ENCODE measurements at places on chromosomes 13 and 19.

GRCh38 chr13:41282129-41282571 is 18.8 kb upstream of the MTRF1 start:
- H3K27ac ChIP-seq = no peak overlapping the region
- no peaks in the 10 kb centered on the region for H3K27me3 ChIP-seq
- H3K4me3 ChIP-seq = no peak overlapping the region

DNA sequence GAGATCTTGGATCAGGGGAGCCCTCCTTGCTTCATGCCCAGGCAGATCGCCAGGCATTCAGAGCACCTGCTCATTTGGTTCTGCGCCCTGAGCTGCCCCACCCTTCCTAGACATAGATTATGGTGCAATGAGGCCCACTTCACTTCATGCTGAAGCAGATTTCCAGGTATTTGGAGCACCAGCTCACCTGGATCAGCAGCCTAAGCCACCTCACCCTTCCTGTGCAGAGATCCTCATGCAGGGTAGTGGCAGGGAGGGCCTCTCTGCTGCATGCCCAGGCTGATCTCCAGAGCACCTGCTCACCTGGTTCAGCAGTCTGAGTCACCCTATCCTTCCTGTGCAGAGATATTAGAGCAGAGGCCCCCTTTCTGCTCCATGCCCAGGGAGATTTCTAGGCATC is 1966.1 kb downstream of the PCDH9 start:
- H3K36me3 ChIP-seq = no peaks in the 10 kb centered on the region
- H3K27me3 ChIP-seq = no peaks in the 10 kb centered on the region
- no peak for DNase-seq
- H3K27ac ChIP-seq = no peak overlapping the region
- no peaks in the 10 kb centered on the region for H3K4me1 ChIP-seq

DNA sequence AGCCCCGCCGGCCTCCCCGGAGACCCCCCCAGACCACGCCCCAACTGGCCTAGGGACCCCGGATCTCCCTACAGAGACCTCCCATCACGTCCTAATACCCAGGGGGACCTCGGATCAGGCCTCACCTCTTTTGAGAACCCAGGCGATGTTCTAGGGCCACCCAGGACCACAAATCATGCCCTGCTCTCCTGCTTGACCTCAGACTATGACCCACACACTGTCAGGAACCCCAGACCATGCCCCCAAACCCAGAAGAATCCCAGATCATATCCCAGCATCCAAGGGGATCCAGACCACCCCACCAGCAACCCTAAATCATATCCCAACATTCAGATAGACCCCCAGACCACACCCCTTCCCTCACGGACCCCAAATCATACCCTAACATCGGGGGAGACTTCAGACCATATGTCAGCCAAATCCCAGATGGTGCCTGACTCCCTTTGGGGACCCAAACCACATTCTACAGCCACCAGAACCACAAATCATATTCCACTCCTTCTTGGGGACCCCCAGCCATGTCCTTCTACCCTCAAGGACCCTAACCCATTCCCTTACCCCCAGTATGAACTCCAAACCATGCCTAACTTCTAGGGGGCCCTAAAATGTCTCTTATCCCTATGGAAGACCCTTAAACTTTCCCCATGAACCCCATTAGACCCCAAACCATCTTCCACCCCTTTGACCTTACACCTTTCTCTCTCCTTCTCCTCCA is 611 bp upstream of the LRFN1 start:
- peaks cover 20% of the 10 kb centered on the region for H3K27me3 ChIP-seq
- no peak overlapping the region for H3K27ac ChIP-seq
- peaks cover 4% of the 10 kb centered on the region for H3K4me1 ChIP-seq
- H3K4me3 ChIP-seq = no peak overlapping the region

DNA sequence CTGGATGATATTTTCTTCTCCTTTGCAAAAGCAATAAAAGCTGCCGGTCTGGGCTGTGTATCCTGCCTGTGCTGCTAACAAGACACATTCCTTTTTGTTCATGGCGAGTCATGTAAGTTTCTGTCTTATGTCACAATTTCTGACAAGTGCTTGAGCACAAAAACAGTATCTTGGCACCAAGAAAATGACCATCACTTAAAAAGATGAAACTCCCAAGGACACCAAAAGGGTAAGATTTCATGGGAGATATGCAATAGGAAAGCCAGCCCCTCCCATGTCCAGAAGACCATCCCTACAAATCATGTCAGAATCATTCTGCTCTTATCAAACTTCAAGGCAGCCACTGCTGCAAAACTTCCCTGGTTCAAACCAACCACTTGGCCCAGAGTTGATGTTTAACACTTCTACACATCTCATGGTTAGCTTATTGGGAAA is 375.4 kb upstream of the ZNF507 start:
- no peaks in the 10 kb centered on the region for H3K36me3 ChIP-seq
- no peaks in the 10 kb centered on the region for H3K27me3 ChIP-seq
- H3K27ac ChIP-seq = no peak overlapping the region
- no peak for DNase-seq
- no peaks in the 10 kb centered on the region for H3K4me1 ChIP-seq

DNA sequence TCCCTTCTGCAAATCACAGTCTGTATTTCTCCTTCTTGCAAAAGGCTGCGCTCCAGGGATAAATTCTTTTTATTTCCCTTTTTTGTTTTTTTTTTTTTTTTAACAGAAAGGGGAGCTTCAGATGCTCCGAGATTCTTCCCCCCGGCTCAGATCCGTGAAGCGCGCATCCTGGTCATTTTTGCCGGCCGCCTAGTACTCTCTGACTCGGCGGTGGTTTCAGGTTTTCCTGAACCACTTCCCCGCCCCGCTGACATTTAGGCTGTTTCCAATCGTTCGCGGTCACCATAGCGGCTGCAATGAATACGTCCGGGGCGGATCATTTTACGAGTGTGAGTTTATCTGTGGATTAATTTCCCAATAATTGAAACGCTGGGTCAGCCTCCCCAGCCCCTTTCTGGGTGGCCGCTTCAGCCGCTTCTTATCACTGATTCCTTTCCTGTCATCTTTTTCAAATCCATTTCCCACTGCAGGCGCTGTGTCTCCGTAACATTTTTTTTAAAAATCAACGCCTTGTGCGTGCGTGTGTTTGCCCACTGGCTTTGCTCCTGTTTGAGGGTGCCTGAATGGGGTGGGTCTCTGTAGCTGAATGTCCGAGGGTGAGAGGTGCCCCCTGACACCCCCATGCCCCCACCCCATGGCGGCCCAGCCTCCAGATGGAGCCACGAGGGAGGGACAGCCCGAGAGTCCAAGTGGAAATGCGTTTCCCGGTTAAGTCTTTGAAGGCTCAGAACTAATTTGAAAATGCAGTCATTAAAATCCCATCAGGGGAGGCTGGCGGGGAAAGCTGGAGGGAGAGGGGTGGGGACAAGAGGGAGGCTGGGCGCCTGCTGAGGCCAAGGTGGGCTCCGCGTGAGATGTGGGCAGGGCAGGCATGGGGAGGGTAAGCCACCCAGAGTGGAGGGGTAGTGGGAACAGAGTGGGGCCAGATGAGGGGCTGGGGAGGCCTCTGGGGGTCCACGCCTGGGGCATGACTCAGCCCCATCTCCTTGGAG is 10.6 kb downstream of the ONECUT3 start:
- no peaks in the 10 kb centered on the region for H3K36me3 ChIP-seq
- H3K27me3 ChIP-seq = peaks cover 98% of the 10 kb centered on the region
- no peaks in the 10 kb centered on the region for H3K4me1 ChIP-seq
- no peak overlapping the region for H3K4me3 ChIP-seq
- no peak for DNase-seq

DNA sequence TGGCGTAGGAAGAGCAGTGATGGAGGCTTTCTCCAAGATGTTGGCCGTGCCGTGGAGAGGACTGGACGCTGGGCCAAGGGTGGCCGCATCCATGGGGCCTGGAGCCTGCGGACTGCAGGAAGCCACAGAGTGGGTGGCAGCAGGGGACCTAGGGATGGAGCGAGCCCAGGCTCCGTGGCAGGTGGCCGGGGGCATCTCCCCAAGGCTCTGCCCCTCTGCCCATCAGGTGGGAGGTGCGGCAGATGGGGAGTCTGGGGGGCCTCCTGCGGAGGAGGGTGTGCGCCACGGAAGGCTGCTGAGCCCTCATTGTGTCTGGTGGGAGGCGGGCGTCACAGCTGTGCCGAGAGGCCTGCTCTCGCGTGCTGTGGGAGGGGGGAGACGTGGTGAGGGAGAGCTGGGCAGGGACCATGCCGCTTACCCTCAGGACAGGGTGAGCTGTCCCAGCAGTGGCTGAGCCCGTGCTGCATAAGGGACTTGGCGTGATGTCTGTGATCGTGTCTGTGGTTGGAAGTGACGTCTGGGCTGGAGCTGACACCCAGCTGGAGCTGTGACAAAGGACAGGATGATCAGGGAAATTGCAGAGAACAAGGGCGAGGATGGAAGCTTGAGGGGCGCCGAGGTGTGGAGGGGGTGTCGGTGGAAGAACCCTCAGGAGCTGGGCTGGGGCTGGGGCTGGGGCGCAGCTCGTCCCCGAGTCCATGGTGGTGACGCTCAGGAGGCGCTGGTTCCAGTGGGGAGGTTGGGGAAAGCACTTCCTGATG is 13.4 kb downstream of the MCF2L start:
- peaks cover 25% of the 10 kb centered on the region for H3K4me1 ChIP-seq
- no peaks in the 10 kb centered on the region for H3K36me3 ChIP-seq
- no peak for DNase-seq
- no peak overlapping the region for H3K27ac ChIP-seq

DNA sequence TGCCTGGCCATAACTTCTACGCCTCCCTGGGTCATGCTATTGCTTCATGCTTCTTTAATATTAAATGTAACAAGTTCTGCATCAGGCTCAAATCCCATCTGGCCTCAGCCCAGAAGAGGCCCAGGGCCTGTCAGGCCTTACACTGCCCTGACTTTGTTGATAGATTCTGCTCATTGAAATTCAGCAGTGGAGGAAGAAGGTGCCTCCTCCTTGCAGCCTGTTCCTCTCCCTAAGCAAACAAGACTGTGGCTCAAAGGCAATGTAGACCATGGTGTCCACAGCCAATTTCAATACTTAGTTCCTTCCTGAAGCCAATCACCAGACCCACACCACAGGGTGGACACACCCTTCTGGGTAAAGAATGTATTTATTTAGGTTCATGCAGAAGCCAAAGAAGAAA is 59.4 kb downstream of the LACC1 start:
- H3K36me3 ChIP-seq = no peaks in the 10 kb centered on the region
- H3K4me1 ChIP-seq = no peaks in the 10 kb centered on the region
- H3K27ac ChIP-seq = no peak overlapping the region
- no peaks in the 10 kb centered on the region for H3K27me3 ChIP-seq

- no peaks in the 10 kb centered on the region for H3K27me3 ChIP-seq
- no peaks in the 10 kb centered on the region for H3K36me3 ChIP-seq
Observed at GRCh38 chr13:97193577-97193976, 28.6 kb upstream of the MBNL2 start.

DNA sequence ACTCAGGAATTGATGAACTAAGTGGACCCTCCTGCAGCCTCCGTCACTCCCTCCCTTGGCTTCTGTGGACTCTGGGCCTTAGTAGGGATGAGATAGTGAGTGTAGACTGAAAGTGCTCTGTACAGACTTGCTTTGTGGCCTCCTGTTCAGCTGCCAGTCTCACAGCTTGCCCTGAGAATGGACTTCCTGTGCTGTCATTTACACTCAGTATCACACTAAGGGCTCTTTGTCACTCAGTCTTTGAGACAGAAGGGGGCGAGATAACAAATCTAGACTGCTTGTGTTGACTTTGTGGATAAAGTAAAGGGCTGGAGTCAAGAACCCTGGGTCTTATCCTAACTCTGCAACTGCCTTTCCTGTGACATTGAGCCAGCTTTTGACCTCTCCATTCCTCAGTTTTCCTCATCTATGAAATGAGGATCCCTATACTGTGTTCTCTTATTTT is 21.0 kb upstream of the SPRY2 start:
- H3K27ac ChIP-seq = peak overlapping the region; percentile 62
- H3K4me1 ChIP-seq = peaks cover 32% of the 10 kb centered on the region
- DNase-seq = peak; percentile 46
- H3K27me3 ChIP-seq = no peaks in the 10 kb centered on the region
- no peak overlapping the region for H3K4me3 ChIP-seq

All from large intestine (tissue), 12 donors.